Uterus (tissue), 4 donors: ENCODE measurements at places on chromosomes 12 and 14.
A peak's percentile ranks its signal among the peaks of the same experiment; 100 is the strongest.

DNA sequence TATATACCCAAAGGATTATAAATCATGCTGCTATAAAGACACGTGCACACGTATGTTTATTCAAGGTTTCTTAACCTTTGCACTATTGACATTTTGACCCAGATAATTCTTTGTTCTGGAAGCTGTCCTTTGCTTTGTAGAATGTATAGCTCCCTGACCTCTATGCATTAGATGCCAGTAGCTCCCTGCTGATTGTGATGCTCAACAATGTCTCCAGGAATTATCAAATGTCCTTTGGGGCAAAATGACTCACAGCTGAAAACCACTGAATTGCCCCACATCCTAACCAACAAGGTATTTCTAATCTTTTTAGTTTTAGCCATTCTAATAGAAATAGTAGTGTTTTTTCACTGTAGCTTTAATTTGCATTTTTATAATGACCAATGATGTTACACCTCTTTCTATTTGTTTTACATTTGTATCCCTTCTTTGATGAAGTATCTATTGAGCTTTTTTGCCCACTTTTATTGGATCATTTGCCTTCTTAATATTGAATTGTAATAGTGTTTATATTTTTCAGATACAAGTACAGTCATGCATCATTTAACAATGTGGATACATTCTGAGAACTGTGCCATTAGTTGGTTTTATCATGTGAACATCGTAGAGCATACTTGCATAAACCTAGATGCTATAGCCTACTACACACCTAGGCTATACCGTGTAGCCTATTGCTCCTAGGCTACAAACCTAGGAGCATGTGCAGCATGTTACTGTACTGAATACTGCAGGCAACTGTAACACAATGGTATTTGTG is 10.4 kb upstream of the NOPCHAP1 start:
- DNase-seq = no peak

GRCh38 chr14:69242311-69243224 is 17.4 kb upstream of the GALNT16 start:
- peak; percentile 83 for DNase-seq

GRCh38 chr12:123559468-123559867 is 24.9 kb upstream of the TMED2 start:
- DNase-seq = no peak

DNA sequence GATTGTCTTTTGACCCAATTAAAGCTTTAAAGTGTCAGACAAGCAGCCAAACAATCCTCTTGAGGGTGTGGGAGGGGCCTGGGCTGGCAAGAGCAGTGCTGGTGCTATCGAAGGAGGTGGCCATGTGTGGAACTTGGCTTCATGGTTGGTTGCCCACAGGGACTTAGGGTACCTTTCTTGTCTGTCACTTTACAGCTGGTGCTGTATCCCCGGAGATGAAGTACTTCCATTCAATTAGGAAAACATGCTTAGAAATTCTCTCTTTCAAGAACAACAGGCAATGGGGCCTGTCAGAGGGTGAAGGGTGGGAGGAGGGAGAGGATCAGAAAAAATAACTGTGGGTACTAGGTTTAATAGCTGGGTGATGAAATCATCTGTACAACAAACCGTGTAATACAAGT is 86.5 kb downstream of the DAAM1 start:
- DNase-seq = no peak

GRCh38 chr12:6347367-6348338 is 5.8 kb upstream of the TNFRSF1A start:
- DNase-seq = peak; percentile 69

DNA sequence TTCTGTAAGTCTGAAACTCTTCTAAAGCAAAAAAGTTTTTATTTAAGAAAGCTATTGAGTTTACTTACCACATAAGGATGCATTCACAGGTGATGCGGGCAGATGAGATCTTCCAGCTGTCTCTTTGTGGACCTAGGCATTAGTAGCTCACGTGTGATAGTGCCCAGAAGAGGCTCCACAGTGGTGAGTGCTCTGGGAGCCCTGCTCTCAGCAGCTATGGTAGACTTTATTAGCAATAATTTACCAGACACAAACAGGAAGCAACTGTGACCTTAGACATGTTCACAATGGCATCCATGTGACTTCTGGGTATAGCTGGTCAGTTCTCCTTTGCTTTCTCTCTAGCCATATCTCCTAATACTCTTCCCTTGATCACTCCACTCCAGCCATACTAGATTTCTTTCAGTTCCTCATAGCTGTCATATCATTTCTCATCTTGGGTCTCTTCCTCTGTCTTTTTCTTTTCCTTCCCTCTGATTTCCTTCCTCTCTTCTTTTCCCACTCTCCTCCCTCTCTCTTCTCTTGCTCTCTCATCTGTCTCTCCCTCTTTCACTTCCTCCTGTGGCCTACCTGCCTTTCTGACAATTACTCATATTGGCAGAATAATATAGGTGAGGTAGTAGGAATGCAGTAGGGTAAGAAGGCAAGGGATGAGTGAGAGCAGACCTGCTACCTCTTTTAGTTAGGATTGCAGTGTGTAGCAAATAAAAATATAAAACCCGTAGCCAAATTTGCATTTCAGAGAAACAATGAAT is 75.2 kb upstream of the SCAF11 start:
- no peak for DNase-seq

DNA sequence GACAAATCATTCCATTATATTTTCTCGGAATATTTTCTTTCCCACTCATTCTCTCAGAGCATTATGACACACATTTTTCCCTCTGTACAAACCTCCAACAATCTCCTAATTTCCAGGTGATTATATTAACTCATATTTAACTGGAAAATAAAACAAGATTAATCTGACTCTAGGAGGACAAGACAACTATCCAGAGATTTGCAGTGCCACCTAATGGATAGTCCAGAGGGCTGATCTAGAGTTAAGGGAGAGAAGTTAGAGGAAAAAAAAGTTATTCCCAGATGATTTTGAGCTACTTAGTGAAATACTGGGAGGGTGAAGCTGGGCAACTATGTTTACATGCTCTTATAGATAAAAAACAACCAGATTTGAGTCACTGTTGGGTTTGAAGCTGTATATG is 161.7 kb downstream of the ALX1 start:
- no peak for DNase-seq

GRCh38 chr12:3307389-3307788 is 183.6 kb upstream of the PRMT8 start:
- DNase-seq = no peak

DNA sequence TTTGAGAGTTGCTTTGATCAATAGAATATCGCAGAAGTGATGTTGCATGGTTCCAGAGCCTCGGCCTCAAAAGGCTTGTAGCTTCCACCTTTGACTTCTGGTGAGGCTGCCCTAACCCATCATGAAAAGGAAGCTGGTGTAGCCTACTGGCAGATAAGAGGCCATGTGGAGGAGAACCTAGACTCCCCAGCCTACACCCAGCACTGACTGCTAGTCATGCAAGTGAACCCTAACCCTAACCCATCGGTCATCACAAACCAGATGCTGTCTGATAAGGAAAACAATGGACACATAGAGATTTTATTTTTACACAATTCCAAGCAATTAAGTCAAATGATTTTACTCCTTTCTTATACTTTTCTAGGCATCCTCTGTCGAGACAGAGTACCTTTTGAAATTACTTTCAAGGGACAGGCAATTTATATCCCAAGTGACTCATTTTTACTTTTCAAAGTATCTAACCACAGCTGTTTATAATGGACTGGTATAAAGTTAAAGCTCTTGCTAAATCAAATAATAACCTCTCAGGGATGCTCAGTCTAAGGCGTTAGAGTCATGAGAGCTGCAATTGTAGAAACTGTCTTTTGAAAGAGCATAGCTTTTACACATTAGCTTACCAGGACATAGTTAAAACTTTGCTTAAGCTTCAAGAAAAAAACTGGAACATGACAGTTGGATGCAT is 17.6 kb downstream of the PTPRB start:
- DNase-seq = no peak

DNA sequence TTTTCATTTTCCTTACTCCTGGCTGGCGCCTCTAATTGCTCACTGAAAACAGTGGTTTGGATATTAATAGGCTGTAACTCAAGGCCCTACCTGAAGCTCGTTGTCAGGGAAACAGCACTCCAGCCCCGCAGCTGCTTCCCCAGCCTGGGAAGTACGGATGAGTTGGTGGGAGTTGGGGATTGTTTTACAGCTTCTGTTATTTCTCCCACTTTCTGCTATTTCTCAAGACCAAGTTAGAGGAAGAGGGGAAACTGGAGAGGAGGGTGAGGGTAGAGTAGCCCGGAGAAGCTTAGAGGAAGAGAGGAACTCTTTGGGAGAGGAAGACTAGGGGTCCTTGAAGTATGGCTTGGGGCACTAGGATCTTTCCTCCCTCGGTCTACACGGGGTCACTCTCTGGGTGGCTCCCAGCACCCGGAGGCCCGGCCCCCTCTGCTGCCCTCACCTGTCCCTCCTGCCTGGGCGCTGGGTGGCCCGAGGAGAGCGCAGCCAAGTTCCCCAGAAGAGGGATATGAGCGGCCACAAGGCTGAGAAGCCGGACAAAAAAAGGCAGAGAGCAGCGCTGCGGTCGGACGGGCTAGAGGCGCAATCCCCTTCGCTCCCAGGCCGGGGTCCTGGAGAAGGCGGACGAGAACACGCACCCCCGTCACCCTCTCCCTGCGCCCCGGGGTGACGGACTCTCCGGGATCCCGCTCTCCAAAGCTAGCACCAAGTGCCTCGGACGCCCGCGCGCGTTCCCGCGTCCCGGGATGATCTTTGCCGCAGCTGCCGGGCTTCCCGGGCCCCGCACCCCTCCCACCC is 671 bp downstream of the SPTB start:
- no peak for DNase-seq

GRCh38 chr14:39434401-39434800 is 2.2 kb upstream of the FBXO33 start:
- no peak for DNase-seq

DNA sequence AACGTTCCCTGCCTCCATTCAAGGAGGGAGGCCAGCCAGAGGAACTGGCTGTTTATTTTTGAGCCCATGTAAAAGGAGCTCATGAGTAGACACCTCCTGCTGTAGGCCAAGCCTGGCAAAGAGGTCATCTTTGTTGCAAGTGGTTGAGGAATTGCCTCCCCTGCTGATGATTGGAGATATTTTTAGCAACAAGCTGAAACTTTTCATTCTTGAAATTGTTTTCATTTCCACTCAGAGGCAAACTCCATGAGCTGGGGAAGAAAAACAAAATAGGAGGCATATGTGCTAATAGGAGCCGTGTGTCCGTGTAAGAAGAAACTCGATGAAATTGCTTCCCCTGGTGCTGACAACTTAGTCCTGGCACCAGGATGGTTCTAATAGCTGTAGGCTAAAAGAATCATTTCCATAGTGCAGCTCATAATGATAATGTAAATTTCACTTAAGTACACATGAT is 440.1 kb upstream of the FAR2 start:
- no peak for DNase-seq
